Mesothelial cell of epicardium (in vitro differentiated cells): ENCODE measurements at places on chromosomes 3 and 15. TPM values are rescaled to one million over a fixed set of nuclear protein-coding genes. Genes with fewer than 3 reads are reported as not detected.

Gene GATA2
- total RNA-seq, result 53.2 to 60.4 TPM (median 54.3 TPM) in 3 replicates

GRCh38 chr15:31269816-31270575 lies 56.6 kb upstream of the KLF13 start:
- H3K27ac ChIP-seq, result no peak overlapping the region
- peaks cover 21% of the 10 kb centered on the region for H3K4me1 ChIP-seq

Gene LAMB2
- total RNA-seq, result 335 to 359 TPM (median 348 TPM) in 3 replicates

GRCh38 chr3:101784855-101785613 lies 6.0 kb downstream of the NXPE3 start:
- no peaks in the 10 kb centered on the region for H3K27me3 ChIP-seq
- no peak overlapping the region for H3K4me3 ChIP-seq
- no peak for DNase-seq
- H3K36me3 ChIP-seq, result peaks cover 43% of the 10 kb centered on the region
- no peak overlapping the region for H3K27ac ChIP-seq
- H3K4me1 ChIP-seq, result peaks cover 11% of the 10 kb centered on the region

Gene PRR20G
- not detected in 3 replicates for total RNA-seq

- H3K4me1 ChIP-seq, result no peaks in the 10 kb centered on the region
- no peak overlapping the region for H3K27ac ChIP-seq
- H3K27me3 ChIP-seq, result no peaks in the 10 kb centered on the region
- no peak for DNase-seq
- peaks cover 59% of the 10 kb centered on the region for H3K36me3 ChIP-seq
- no peak overlapping the region for H3K4me3 ChIP-seq
These were observed 48.6 kb downstream of the SNRK start for GRCh38 chr3:43334976-43335375.

GRCh38 chr3:37571269-37571668 lies 290.4 kb upstream of the CTDSPL start:
- DNase-seq, result no peak
- no peaks in the 10 kb centered on the region for H3K4me1 ChIP-seq
- H3K36me3 ChIP-seq, result peaks cover 17% of the 10 kb centered on the region
- H3K27ac ChIP-seq, result no peak overlapping the region
- H3K4me3 ChIP-seq, result no peak overlapping the region

- H3K4me3 ChIP-seq, result no peak overlapping the region
- H3K27me3 ChIP-seq, result no peaks in the 10 kb centered on the region
- DNase-seq, result no peak
- H3K4me1 ChIP-seq, result peaks cover 13% of the 10 kb centered on the region
- no peak overlapping the region for H3K27ac ChIP-seq
These were observed 101.9 kb downstream of the KLHL25 start for GRCh38 chr15:85692873-85693272.

Gene CYP1A1
- 0.20 to 0.27 TPM in 2 of 3 replicates, not detected in the other for total RNA-seq

DNA sequence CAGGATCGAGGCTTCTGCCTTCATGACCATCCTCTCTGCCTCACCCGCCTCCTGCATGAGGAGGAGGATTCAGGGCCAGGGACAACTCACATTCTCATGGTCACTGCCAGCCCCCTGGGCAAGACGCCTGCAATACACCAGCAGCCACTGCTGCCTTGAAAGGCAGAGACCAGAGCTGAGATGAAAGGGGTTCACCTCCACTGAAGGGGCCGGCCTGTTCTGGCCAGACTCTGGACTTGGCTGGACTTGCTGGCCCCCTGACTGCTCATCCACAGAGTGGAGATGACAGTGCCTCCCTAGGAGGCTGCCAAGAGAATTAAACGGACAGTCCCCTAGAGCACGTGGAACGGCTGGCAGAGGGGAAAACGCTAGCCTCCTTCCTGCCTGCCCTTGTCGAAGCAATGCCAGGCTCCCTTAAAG lies 35.2 kb downstream of the MGLL start:
- no peak overlapping the region for H3K4me3 ChIP-seq
- H3K27ac ChIP-seq, result no peak overlapping the region
- peaks cover 50% of the 10 kb centered on the region for H3K4me1 ChIP-seq
- no peaks in the 10 kb centered on the region for H3K36me3 ChIP-seq
- no peaks in the 10 kb centered on the region for H3K27me3 ChIP-seq

- peaks cover 18% of the 10 kb centered on the region for H3K4me1 ChIP-seq
- no peak for DNase-seq
- no peaks in the 10 kb centered on the region for H3K36me3 ChIP-seq
- H3K4me3 ChIP-seq, result no peak overlapping the region
These were observed 1.3 kb downstream of the HHLA2 start for GRCh38 chr3:108297647-108298046.

DNA sequence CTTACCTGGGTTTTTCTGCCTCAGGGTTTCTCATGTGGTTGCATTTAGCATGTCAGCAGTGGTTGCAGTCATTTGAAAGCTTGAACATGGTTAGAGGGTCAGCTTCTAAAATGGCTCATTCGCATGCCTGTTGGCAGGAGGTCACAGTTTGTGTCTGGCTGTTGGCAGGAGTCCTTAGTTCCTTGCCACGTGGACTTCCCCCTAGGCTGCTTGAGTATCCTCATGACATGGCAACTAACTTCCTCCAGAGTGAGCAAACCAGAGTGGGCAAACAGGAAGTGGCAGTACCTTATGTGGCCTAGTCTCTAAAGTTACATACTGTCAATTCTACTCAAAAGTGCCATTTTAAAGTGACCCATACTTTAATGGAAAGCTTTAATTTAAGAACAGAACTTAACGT lies 3.4 kb upstream of the UNC13C start:
- no peaks in the 10 kb centered on the region for H3K36me3 ChIP-seq
- no peak for DNase-seq
- H3K4me1 ChIP-seq, result peaks cover 13% of the 10 kb centered on the region
- no peak overlapping the region for H3K27ac ChIP-seq
- H3K4me3 ChIP-seq, result no peak overlapping the region
